ENCODE measurements at places on chromosomes 16 and 17.

DNA sequence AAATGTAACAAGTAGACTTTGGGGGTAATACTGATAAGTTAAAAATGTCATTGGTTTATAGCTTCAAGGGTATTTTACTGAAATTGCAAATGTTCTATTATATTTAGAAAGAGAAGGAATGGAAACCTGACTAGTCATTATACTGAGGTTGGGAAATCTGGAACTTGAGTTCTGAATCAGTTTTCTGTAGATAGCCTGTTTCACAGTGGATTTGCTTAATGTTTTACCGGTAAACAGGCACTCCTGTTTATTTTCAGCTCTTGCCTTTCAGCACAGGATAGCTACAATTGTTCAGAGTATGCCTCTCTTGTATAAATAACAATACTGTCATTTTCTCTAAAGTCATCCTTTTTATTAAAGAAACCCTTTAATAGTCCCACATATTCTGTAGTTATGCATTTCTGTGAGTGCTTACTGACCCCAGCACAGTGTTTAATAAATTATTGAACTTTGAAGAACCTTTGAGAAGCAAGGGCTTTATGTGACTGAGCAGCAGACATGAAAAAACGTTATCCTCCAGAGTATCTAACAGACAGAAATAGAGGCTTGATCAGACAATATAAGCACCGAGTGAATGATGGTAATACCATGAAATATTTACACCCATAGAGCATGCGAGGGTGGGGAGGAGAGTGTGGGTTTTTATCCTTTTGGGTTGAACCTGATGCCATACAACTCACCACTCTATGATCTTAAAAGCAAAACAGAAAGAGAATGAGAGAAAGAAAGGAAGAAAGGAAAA is 58.2 kb downstream of the FTO start:
- no peak for DNase-seq

GRCh38 chr17:70901870-70902269 is 732.5 kb downstream of the KCNJ2 start:
- no peak for DNase-seq

DNA sequence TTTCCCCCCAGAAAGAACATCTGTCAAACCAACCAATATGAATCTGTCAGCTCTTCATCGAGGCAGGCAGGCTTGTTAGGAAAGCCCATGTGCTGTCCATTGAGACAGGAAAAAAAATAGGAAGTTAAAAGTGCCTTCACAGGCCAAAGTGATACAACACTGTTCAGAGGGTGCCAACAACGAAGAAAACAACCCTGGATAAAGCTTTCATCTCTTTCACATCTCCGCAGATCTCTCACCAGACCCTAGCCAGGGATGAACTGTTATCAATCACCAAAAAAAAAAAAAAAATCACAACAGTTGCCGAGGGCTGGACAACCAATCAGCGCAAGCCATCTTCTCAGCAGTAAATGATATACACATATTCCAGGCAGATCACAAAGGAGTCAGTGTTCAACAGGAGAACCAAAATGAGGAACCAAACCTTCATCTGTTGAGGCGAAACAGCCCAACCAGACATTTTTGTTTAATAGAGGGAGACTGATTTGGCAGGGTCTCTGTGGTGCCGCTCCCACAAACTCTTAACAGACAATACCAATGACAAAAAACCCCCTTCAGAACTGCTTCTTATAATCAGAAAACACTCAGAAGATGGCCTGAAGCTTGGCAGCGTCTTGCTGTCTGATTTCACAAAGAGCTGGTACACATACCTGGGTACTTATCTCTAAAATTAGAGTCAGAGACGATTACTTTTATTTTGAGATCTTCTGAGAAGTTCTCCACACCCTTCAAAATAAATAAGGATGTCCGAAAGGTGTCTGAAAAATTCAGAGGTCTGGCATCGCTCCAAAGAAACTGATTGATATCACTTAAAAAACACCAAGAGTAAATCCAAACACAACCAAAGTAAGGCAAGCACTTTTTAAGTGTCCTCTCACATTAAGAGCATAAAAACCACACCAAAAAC is 1.8 kb downstream of the MAP3K14 start:
- no peak for DNase-seq

GRCh38 chr16:28923231-28923587 is 1.8 kb downstream of the RABEP2 start:
- no peak for DNase-seq

DNA sequence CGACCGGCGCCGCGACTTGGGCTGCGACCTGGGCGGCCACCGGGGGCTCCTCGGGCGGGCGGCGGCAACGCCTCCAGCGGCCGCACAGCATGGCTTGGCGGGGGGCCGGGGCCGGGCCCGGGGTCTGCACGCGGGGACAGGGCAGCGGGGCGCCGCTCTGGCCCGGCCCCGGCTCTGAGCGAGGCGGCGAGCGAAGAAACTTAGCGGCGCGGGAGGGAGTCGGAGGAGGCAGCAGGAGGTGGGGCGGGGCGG is at the start of gene PLCD3:
PLCD3 (minus strand) TSS at position 196 of the 252 bp plus-strand sequence; CDS start at position 91, 105 bp downstream.
- no peak for DNase-seq

GRCh38 chr16:48321317-48322036 is 63.7 kb downstream of the SIAH1 start:
- DNase-seq = no peak

DNA sequence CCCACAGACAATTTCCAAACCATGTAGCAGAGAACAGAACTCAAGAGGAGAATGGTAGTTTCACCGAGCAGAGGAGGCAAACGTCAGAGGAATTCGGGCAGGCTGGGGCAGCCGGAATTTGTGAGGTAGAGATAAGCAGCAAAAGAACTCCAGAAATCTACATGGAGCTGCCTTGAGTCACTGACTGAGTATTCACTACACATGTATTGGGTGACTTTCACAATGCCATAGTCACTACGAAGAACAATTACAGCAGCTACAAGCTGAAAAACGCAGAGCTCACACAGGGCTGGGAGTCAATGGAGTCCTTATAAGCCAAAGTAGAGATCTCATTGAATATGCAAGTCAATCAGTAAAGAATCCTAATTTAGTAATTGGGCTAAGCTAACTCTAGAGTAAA is 13.4 kb downstream of the CMC2 start:
- no peak for DNase-seq

GRCh38 chr16:69929480-69929879 is 21.7 kb upstream of the CLEC18A start:
- DNase-seq = no peak

GRCh38 chr16:84574191-84574590 is 43.7 kb downstream of the COTL1 start:
- no peak for DNase-seq

DNA sequence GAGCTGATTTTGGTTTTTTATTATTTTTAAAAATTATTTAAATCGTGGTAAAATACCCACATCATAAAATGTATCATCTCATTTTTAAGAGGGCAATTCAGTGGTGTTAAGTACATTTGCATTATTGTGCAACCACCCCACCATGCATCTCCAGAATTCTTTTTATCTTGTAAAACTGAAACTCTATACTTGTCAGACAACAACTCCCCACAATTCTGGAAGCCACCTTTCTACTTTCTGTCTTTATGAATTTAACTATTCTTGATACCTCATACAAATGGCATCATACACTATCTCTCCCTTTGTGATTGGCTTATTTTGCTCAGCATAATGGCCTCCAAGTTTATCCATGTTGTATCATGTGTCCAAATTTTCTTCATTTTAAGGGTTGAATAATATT is 97.9 kb downstream of the HS3ST3B1 start:
- DNase-seq = no peak

DNA sequence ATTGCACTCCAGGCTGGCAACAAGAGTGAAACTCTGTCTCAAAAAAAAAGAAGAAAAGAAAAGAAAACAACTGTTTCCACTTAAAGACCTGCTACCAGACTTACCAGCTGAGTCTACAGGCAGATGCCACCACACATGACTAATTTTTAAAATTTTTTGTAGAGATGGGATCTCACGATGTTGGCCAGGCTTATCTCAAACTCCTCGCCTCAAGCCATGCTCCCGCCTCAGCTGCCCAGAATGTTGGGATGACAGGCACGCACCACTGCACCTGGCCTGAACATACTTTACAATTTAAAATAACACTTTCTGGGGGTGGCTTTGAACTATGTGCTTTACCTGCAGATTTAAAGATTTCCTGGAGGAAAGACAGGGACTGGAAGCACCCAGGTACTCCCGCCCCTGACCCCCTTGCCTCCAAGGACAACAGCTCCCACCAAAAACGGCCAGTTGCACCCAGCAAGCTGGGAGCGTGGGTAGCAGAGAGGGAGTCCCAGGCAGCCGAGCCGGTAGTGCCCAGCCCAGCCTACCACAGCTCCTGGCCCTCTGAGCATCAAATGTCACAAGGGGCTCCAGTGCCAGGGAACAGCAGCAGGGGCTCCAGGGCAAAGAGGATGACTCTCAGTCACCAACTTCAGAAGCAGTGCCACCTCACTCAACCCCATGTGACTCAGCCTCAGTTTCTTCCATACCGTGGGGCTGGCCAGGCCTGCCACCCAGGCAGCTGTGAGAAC is 262.9 kb downstream of the PARN start:
- no peak for DNase-seq

DNA sequence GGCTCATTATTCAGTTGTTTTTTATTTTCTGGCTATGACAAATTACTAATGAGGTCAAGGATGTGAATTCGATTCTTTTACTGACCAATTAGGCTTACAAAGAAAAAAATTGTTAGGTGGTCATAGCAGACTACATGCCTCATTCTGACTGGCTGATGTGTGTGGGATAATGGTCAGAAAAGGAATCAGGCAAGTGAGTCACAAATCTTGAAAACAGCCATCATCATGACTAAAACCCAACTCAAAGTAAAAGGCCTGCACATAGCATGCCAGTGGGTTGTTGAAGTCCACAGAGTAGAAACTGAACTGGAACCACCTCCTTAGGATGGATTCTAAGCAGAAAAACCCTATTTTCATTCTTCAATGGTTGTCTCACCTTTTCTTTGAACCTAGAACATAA is 8.6 kb downstream of the RPGRIP1L start:
- DNase-seq = no peak

DNA sequence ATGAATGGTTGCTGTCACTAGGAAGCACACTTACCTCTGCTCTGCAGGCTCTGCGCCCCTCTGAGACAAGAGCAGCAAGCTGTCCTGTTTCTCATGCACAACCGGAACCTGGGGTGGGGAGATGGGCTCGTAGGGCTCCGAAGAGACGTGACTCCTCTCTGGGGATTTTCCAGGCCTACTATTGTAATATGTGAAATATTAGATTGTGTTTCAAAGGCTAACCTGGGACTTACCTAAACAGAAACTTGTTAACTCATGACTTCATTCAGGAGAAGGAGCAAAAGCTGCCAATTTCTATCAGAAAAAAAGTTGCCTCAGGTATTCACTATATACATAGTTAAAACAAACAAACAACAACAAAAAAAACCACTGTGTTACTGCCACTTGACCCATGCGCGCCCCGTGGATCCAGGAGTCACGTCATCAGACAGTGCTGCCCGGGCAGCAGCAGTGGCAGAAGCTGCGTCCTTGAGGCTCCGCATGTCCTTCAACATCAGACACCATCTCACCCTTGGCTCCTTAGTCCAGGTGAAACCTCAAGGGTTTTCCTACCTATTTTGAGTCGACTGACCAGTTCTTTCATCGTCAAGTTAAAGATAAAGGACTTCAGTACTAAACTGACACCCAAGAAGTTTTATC is 49.3 kb downstream of the TTC19 start:
- no peak for DNase-seq

- no peak for DNase-seq
Observed at GRCh38 chr16:867421-868385, 67.2 kb upstream of the GNG13 start.

- DNase-seq = no peak
Observed at GRCh38 chr16:8375232-8375587, 215.1 kb downstream of the TMEM114 start.

- DNase-seq = no peak
Observed at GRCh38 chr17:21171309-21171922, 42.5 kb downstream of the TMEM11 start.

- DNase-seq = peak; percentile 75
Observed at GRCh38 chr17:42536372-42537155, 523 bp downstream of the NAGLU start.

GRCh38 chr17:78917451-78918275 is 7.5 kb downstream of the TIMP2 start:
- DNase-seq = no peak

GRCh38 chr17:2749058-2749783 is at the start of gene CCDC92B:
Gene CCDC92B, minus strand, starts transcription at chr17:2749652. Its CDS starts 14,507 bp downstream, at chr17:2735145.
- no peak for DNase-seq

- DNase-seq = no peak
Observed at GRCh38 chr17:72775237-72775636, 317.3 kb downstream of the SLC39A11 start.

- DNase-seq = no peak
Observed at GRCh38 chr16:23979982-23980381, 144.2 kb downstream of the PRKCB start.

DNA sequence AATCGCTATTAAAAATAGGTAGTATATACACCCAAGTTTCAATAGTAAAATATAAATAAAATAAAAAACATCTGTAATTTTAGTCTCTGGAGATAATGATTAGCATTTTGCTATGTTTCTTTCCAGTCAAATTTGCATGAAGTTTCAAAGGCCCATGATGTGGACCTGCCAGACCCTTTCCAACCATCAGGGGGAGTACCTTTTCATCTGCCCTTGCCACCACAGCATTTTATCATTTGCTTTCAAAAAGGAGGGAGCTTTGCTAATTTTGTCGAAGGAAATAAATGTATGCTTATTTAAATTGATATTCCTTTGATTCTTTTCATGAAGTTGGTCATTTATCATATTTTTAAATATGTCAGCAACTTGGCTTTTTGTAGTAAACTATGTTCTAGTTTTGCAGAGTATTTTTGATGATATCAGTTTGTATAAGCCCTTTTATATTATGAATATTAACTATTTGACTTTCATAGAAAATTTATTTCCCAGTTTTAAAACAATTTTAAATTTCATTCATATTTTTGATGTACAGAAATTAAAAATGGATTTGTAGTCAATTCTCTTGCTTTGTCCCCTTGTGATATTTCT is 115.2 kb upstream of the NETO2 start:
- peak; percentile 50 for DNase-seq

DNA sequence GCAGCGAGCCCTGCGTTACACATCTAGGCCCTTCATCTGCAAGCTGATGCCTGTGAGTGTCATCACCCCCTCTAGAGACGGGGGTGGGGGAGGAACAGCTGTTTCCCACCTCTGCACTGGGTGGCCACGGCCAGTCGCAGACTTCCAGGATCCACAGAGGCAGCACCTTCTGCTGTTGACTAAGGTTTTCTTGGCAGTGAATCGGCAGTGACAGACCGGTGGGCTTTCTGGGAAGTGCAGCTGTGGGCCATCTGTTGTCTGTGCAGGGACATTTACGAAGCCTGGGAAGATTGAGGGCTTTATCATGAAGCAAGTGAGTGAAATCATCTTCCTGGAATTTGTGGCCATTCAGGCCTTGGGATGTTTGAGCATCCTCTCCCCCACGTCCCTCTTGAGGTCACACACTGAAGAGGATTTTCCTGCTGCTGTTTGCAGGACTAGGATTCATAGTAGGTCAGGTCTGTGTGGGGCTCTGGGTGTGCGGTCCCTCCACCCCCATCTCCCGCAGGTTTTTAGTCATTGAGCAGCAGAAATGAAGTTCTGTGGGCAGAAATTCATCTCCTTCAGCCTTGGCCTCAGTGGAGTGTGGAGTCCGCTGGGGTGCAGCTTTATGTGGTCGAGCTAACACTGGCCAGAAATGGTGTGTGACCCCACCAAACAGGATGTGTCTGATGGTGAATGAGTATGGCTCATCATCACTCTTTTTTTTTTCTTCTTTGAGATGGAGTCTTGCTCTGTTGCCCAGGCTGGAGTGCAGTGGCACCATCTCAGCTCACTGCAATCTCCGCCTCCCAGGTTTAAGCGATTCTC is 12.0 kb downstream of the PGS1 start:
- DNase-seq = no peak

- no peak for DNase-seq
Observed at GRCh38 chr17:78230252-78230962, 1.0 kb upstream of the TMEM235 start.

GRCh38 chr16:73526011-73526804 is 478.3 kb upstream of the ZFHX3 start:
- DNase-seq = no peak
